ENCODE measurements at places on chromosomes 4 and X.

GRCh38 chr4:188691811-188692210, 552.6 kb downstream of the TRIML1 start:
- no peak for DNase-seq

GRCh38 chrX:24357106-24357505, 3.3 kb upstream of the SUPT20HL1 start:
- DNase-seq: no peak

- DNase-seq: no peak
Measured at GRCh38 chr4:80182237-80182866, 15.0 kb upstream of the PRDM8 start.

DNA sequence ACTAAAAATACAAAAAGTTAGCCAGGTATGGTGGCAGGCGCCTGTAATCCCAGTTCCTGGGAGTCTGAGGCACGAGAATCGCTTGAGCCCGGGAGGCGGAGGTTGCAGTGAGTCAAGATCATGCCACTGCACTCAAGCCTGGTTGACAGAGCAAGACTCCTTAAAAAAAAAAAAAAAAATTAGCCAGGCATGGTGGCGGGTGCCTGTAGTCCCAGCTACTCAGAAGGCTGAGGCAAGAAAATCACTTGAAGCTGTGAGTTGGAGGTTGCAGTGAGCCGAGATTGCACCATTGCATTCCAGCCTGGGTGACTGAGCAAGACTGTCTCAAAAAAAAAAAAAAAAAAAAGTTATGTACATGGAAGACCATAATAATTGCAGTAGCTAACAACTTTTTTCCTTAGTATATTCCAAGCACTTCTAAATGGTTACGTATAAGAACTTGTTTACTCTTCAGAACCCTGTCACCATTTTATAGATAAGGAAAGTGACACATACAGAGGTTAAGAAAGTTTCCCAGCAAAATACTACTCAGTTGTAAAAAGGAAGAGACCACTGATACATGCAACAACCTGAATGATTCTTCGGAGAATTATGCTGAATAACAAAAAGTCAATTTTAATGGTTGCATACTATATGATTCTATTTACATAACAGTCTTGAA, 24.5 kb downstream of the RUFY3 start:
- DNase-seq: no peak

DNA sequence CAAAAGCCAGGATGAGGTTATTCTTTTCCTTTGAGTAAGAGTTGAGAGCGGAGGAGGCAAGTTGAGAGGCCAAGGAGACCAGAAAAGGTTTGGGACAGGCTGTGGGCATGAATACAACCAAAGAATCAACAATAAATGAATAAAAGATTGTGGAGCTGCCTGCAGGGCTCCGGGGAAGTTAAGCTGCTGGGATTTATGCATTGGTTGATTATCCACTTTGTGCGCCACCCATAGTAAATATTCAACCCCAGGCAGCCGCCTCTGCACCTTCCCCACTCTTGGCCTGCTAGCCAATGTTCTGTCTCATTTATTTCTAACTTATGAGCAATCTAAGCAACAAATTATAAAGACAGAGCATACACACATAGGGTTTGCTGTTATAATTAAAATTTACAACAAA, 28.2 kb upstream of the IGSF1 start:
- DNase-seq: no peak

DNA sequence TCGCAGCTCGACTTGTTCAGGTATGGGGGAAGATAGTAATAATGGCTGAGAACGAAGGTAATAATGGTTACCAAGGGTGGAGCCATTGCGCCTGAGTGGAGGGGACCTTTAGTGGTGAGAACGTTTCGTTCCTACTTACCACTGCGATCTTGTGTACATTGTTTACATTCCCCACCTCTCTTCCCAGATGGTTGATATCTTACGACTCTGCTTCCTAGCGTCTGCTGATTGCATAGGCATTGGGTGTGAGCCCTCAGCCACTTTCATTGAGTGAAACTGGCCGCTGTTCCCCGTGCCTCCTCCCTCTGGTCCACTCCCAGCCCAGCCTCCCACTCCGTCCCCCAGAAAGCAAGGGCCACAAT, 850 bp downstream of the IGBP1 start:
- no peak for DNase-seq

DNA sequence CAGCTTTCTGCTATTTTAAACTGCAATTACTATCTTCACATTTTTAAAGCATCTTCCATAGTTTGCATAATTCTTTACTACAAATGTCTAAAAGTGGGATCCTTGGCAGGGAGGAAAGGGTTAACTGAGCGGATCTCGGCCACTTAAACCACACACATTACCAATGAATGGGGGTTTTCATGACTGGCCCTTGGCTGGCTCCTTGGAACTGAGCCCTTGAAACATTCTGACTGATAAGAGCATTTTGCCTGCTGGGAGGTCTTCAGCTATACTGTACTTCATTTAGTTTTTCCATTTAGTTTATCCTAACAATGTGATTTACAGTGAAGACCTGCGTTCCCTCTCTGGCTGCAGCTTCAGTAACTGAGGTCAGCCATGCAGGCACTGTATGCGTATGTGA, 31.7 kb upstream of the MFAP3L start:
- no peak for DNase-seq

DNA sequence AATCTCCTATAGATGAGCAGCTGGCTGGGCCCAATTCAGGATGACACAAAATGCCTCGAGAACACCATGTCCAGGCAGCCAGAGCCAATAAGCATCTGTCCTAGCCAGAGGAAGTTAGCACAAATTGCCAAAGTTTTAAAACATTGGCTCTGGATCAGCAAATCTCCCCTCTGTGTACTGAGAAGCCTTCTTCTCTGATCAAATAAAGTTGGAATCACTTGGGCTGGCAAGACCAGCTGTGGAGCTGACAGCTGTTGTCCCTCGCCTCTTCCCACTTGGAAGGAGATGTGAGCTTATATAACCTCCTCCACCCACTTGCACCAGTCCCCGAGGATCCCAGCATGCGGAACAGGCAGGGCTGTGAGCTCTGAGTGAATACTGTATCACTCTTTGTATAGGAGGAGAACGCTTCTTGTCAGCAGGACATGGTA, 183.9 kb downstream of the OPHN1 start:
- no peak for DNase-seq

GRCh38 chr4:109810552-109811387, 4.8 kb upstream of the GAR1 start:
- DNase-seq: no peak

DNA sequence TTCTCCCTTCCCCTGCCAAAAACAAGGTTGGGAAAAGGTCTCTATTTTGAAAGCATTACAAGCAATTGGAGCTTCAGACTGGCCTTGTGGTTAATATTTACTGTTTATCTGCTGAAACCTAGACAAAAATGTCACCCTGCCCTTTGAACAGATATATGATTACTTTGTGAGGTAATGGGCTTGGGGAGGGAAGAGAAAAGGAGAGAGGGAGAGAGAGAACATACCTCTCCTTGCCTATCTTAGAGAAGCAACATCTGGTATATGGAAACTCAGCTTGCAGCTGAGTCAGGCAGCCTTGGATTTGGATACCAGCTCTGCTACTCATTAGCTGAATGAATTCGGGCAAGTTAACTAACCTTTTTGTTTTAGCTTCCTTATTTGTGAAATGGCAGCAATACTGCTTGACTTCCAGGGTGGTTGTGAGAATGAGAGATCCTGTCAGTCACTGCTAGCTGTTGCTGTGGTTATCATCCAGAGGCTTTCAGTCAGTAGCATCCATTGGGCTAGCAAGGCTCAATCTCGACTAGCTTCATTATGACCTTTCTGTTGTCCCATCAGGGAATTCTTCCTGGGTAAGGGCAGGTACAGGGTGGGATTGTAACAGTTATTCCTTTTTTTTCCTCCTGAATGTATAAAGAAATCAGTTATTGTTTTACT, 41.1 kb downstream of the ZFX start:
- DNase-seq: no peak

DNA sequence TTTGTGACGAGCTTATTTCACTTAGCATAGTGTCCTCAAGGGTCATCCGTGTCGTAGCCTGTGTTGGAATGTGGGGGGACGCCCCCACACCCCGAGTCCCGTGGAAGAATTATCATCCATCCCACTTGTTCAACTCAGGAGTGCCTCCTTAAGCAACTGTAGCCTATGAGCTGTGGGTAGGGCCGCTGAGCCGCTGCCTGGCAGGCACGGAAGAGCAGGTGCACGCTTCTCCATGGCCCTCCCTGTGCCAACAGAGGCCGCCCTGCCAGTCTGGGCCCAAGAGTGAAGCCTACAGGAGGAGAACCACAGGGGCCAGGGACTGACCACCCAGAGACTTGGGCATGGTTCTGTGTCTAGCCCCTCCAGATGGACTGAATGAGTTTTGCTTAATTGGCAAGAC, 2.3 kb upstream of the RGS12 start:
- DNase-seq: no peak

GRCh38 chr4:115844180-115844579, 730.8 kb upstream of the NDST4 start:
- DNase-seq: no peak

DNA sequence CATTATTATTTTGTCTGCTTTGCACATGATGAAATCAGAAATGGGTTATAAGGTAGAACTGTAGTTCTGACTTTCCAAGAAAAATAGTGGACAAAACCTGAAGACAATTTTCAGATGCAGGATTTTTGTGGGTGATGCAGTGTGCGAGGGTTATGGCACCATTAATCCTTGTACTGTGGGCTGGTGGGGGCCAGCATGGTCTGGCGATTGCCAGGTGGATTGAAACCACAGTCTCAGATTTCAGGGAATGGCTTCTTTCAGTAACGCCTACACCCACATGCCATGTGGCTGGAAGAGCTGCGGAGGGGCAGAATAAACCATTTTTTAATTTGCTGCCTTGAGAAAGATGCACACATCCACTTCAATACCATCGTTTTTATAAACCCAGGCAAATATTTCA, 150.5 kb downstream of the ARSF start:
- DNase-seq: no peak
